Ovary (tissue), 10 donors: ENCODE measurements at places on chromosomes 2 and 18.
A peak's percentile ranks its signal among the peaks of the same experiment; 100 is the strongest.

- DNase-seq, result no peak
- no peak overlapping the region for H3K4me3 ChIP-seq
- H3K27ac ChIP-seq, result no peak overlapping the region
- H3K36me3 ChIP-seq, result no peaks in the 10 kb centered on the region
- H3K27me3 ChIP-seq, result no peaks in the 10 kb centered on the region
- no peaks in the 10 kb centered on the region for H3K4me1 ChIP-seq
Observed at GRCh38 chr2:138615257-138615656, 113.7 kb downstream of the SPOPL start.

DNA sequence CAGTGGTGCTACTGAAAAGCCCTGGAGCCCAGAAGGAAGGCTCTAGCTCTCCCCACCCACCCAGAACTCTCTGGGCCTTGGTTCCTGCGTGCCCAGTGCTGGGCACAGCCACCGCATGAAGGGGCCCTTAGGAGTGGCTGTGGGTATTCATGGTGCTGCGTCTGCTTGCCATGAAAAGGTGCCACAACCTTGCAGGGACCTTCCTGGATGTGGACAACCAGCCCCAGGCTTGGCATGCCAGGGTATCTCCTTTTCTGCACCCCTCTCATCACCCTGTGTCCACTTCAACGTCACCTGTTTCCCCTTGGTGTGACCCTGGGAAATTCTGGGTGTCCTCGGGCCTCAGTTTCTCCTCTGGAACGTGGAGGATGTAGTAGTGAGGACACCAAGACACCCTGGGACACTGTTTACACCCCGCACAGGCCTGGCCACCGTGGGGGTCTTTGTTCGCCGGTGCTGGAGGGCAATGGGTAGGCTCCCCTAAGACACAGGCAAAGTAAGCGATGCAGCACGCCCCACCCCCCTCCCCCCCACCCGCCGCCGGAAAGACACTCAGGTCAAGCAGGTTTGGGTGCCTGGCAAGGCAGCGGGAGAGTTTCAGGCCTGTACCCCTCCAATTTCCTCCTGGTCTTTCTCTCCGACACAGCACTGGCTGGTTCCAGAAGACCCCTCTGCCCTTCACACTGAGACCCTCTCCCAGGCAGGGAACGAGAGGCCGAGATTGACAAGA lies 34.8 kb upstream of the TAF1B start:
- DNase-seq, result no peak
- no peak overlapping the region for H3K4me3 ChIP-seq
- H3K27me3 ChIP-seq, result no peaks in the 10 kb centered on the region
- H3K4me1 ChIP-seq, result no peaks in the 10 kb centered on the region

GRCh38 chr2:97754690-97755346 lies 41.4 kb downstream of the ZAP70 start:
- no peaks in the 10 kb centered on the region for H3K4me1 ChIP-seq
- H3K27ac ChIP-seq, result no peak overlapping the region
- no peaks in the 10 kb centered on the region for H3K36me3 ChIP-seq
- no peak for DNase-seq
- H3K4me3 ChIP-seq, result no peak overlapping the region
- no peaks in the 10 kb centered on the region for H3K27me3 ChIP-seq

GRCh38 chr2:237456200-237456843 lies 30.7 kb upstream of the MLPH start:
- no peaks in the 10 kb centered on the region for H3K27me3 ChIP-seq
- peaks cover 6% of the 10 kb centered on the region for H3K4me1 ChIP-seq
- H3K36me3 ChIP-seq, result no peaks in the 10 kb centered on the region
- DNase-seq, result no peak

- no peak overlapping the region for H3K27ac ChIP-seq
- DNase-seq, result no peak
- peaks cover 3% of the 10 kb centered on the region for H3K4me1 ChIP-seq
- no peaks in the 10 kb centered on the region for H3K36me3 ChIP-seq
- no peak overlapping the region for H3K4me3 ChIP-seq
- no peaks in the 10 kb centered on the region for H3K27me3 ChIP-seq
Observed at GRCh38 chr2:85852152-85852840, 36.5 kb downstream of the ST3GAL5 start.

- no peak overlapping the region for H3K4me3 ChIP-seq
- DNase-seq, result no peak
- H3K27me3 ChIP-seq, result no peaks in the 10 kb centered on the region
- no peaks in the 10 kb centered on the region for H3K36me3 ChIP-seq
- no peaks in the 10 kb centered on the region for H3K4me1 ChIP-seq
- H3K27ac ChIP-seq, result no peak overlapping the region
Observed at GRCh38 chr2:151775057-151775740, 40.9 kb upstream of the NEB start.

DNA sequence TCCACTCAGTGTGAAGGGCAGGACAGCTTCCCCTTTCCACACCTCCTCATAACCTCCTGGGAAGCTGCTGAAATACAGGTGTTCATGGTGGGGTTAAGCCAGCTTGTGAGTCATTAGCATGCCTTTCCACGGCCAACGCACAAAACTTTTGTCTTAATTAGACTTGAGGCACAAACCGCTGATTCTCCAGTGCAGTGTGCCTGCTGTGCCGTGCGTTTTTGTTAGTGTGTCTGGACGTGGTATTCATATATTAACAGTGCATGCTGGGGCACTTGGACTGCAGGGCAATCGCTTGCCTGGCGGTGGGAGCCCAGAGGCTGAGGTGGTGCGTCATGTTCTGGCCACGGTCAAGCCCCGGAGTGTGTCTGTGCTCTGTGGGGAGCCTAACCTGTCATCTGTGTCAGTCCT lies 156.2 kb downstream of the SH3RF3 start:
- H3K4me3 ChIP-seq, result no peak overlapping the region
- no peaks in the 10 kb centered on the region for H3K36me3 ChIP-seq
- no peaks in the 10 kb centered on the region for H3K4me1 ChIP-seq
- H3K27ac ChIP-seq, result no peak overlapping the region

- no peaks in the 10 kb centered on the region for H3K36me3 ChIP-seq
- no peaks in the 10 kb centered on the region for H3K4me1 ChIP-seq
- no peak overlapping the region for H3K27ac ChIP-seq
- H3K27me3 ChIP-seq, result no peaks in the 10 kb centered on the region
- no peak overlapping the region for H3K4me3 ChIP-seq
Observed at GRCh38 chr18:47979611-47980200, 49.2 kb upstream of the SMAD2 start.

- H3K4me1 ChIP-seq, result no peaks in the 10 kb centered on the region
- no peak for DNase-seq
- no peaks in the 10 kb centered on the region for H3K36me3 ChIP-seq
- no peak overlapping the region for H3K27ac ChIP-seq
- no peaks in the 10 kb centered on the region for H3K27me3 ChIP-seq
Observed at GRCh38 chr2:3222636-3223035, 155.0 kb downstream of the EIPR1 start.

GRCh38 chr2:143475041-143475776 lies 346.0 kb downstream of the ARHGAP15 start:
- no peaks in the 10 kb centered on the region for H3K27me3 ChIP-seq
- no peak overlapping the region for H3K27ac ChIP-seq
- DNase-seq, result no peak
- no peaks in the 10 kb centered on the region for H3K36me3 ChIP-seq

GRCh38 chr2:180125245-180125962 lies 118.3 kb upstream of the CWC22 start:
- no peaks in the 10 kb centered on the region for H3K36me3 ChIP-seq
- H3K4me1 ChIP-seq, result no peaks in the 10 kb centered on the region
- H3K4me3 ChIP-seq, result no peak overlapping the region
- H3K27me3 ChIP-seq, result no peaks in the 10 kb centered on the region

- H3K4me3 ChIP-seq, result no peak overlapping the region
- H3K27me3 ChIP-seq, result no peaks in the 10 kb centered on the region
Observed at GRCh38 chr2:38230756-38231155, 146.3 kb downstream of the ATL2 start.

GRCh38 chr2:187459256-187459655 lies 11.2 kb upstream of the CALCRL start:
- DNase-seq, result no peak
- H3K27me3 ChIP-seq, result no peaks in the 10 kb centered on the region

DNA sequence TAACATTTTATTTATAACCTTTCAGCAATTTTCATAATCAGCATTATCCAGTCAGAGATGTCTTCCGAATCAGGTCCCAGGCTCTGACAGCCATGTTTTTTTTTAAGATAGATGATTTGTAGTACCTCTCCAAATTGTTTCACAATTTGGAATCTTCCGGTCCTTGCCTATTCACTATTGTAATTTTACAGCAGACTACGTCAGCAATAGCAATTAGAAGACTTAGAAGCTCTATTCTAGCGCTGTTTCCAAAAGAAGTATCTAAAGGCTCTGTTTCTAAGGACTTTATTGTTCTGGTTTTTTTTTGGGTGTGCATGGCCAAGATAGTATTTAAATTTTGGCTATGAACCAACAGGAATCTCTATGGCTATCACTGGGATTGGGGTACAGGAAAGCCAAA lies 94.6 kb upstream of the PELI1 start:
- no peaks in the 10 kb centered on the region for H3K27me3 ChIP-seq
- H3K4me1 ChIP-seq, result no peaks in the 10 kb centered on the region
- DNase-seq, result no peak
- no peak overlapping the region for H3K4me3 ChIP-seq

DNA sequence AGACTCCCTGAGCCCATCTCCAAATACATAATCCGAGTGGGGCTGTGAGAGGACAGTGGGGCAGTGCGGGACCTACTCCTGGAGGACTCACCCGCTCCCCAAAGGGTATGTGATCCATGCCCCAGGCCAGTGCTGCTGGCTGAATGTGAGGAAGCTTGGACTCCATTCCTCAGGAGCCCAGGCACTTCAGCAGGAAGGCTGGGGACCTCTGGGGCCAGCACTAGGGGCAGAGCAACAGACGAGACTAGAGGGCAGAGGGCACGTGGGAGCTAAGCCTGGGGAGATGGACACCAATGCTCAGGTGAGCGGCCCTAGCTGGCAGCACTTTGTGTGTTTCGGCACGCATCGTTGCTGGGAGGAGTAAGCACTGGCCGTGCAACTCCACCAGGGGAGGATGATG lies 84.9 kb downstream of the MALT1 start:
- H3K4me1 ChIP-seq, result peaks cover 1% of the 10 kb centered on the region
- no peaks in the 10 kb centered on the region for H3K36me3 ChIP-seq
- no peak overlapping the region for H3K4me3 ChIP-seq
- no peak overlapping the region for H3K27ac ChIP-seq

GRCh38 chr2:237864444-237864931 lies 5.1 kb downstream of the RAMP1 start:
- no peaks in the 10 kb centered on the region for H3K27me3 ChIP-seq
- peak; percentile 18 for DNase-seq
- no peak overlapping the region for H3K27ac ChIP-seq
- H3K4me3 ChIP-seq, result peak overlapping the region; percentile 4

DNA sequence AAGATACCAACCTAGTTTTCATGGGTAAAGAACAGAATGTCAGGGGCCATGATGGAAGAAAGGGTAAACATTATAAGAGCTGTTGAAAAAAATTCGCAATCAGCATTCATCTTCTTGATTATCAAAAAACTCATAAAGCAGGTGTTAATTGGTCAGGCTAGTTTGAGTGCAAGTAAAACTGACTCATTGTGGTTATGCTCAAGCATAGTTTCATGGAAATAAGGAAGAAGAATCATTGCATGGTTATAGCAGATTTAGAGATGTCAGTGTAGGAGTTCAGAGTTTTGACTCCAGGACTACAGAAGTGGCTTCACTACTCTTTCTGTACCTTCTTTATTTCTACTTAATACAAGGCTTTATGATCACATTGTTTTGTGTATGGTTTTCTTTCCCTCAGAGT lies 26.9 kb upstream of the CDH19 start:
- H3K4me3 ChIP-seq, result no peak overlapping the region
- H3K27ac ChIP-seq, result no peak overlapping the region
- no peaks in the 10 kb centered on the region for H3K36me3 ChIP-seq
- DNase-seq, result no peak
- no peaks in the 10 kb centered on the region for H3K27me3 ChIP-seq

DNA sequence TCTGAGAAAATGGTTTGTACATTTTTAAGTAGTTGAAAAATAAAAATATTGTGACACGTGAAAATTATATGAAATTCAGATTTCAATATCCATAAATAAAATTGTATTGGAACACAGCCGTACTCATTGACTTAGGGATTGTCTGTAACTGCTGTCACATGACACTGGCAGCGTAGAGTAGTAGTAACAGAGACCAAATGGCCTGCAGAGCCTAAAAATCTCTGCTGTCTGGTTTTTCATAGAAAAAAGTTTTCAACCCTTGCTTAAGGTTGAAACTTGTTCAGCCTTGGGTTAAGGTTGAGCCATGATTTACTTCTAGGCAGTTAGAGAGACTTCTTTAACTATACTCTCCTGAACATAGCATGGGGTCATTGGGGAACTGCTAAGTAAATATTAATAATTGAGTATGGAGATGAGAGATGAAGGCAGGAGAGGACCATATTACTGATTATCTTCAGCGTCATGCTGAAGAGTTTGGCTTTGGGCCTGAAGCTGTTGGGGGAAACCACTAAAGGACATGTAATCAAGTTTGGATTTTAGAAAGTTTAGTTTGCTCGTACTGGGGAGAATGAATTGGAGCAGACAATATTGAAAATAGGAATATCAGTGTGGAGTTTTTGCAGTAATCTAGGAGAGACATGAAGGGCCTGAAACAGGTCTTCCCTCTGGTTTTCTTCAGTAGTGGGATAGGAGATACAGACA lies 16.2 kb downstream of the EML4 start:
- no peak for DNase-seq
- no peak overlapping the region for H3K4me3 ChIP-seq
- peaks cover 8% of the 10 kb centered on the region for H3K4me1 ChIP-seq
- peak overlapping the region; percentile 55 for H3K27ac ChIP-seq
- H3K27me3 ChIP-seq, result no peaks in the 10 kb centered on the region

DNA sequence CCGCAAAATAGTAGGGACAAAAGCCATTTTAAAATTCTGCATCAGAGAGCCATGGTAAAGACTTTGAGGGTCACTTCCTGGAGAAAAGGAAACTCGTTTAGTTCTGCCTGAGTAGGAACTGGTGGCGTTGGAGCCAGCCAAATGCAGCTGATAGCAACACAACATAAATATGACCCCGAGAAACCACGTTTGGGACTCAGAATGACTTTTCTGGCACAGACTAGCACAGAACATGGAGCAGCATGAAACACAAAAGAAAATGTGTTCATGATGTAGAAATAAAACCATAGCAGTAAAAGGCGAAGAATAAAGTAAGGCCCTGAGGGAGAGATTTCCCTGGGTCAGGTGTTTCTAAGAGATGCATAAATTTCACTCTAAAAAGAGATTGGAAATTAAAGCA lies 149.2 kb upstream of the KLHL29 start:
- no peaks in the 10 kb centered on the region for H3K36me3 ChIP-seq
- no peaks in the 10 kb centered on the region for H3K4me1 ChIP-seq
- DNase-seq, result no peak
- no peak overlapping the region for H3K27ac ChIP-seq
- no peak overlapping the region for H3K4me3 ChIP-seq
- no peaks in the 10 kb centered on the region for H3K27me3 ChIP-seq

DNA sequence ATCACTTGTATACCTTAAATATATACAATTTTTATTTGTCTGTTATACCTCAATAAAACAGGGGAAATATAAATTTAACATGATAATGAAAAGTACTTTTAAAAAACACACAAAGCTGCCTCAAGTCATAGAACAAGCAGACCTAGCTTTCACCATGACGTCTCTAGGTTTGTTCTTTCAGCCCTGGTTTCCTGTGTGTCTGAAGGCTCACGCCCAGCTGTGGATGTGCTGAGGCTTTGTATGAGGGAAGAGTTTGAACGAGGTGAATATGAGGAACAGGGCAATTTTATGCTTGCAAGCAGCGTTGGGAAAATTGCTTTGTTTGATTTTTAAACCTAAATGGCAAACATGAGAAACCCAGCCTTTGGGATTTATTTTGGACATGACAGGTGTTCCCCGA lies 15.3 kb downstream of the SH3RF3 start:
- no peaks in the 10 kb centered on the region for H3K36me3 ChIP-seq
- no peaks in the 10 kb centered on the region for H3K27me3 ChIP-seq
- no peak overlapping the region for H3K27ac ChIP-seq
- no peaks in the 10 kb centered on the region for H3K4me1 ChIP-seq
- no peak overlapping the region for H3K4me3 ChIP-seq
